ENCODE measurements at places on chromosomes 11 and 22.

- DNase-seq = no peak
Observed at GRCh38 chr22:18955696-18956095, 19.6 kb upstream of the PRODH start.

DNA sequence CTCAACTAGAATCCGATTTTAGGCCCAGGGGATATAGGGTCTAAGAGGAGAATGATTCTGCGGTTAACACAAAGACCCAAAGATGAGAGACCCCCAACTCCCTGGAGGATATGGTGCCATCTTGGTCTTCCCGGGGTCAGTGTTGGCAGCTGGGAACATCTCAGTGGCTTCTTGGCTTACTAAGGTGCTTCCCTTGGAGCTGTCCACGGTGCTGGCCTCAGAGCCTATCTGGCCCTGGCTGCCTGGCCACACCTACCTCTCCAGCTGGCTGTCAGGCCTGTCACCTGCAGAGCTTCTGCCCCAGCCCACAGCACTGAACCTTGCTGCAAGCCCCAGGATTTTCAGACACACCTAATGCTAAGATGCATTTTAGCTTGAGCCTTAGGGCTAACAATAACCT lies 70.7 kb upstream of the THY1 start:
- DNase-seq = no peak

- no peak for DNase-seq
Observed at GRCh38 chr11:134332782-134333181, 994 bp downstream of the GLB1L2 start.

DNA sequence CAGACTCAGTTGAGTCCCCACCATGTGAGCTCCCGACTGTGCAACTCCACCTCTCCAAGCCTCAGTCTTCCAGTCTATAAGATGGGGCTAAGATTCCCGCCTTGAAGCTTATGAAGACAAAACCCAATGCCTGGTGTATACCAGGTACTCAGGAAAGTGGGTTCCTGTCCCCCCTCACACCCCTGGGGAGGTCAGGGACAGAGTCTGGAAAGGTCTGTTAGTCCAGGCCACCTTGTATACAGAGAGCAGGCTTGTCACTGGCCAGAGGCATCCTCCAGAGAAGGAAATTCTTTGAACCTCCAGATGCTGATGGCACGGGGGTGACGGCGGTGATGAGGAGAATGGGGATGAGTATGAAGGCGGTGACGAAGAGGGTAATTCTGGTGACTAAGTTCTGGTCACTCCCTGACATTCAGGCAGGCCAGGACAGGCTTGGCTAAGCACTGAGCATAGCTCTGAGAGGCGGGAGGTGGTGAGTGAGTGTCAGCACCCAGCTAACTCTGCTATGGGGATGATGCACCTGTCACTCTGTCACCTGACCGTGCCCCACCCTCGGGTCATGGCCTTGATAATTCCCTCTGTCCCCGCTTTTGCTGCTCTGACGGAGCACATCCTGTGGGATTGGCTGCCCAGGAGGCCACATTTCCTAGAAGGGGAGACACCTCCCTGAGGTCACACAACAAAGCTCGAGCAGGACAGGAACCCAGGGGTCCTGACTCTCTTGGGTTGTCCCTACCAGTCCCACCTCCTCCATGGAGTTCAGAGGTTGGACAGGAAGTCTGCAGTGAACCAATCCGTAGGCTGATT lies 30.9 kb upstream of the CSNK1E start:
- DNase-seq = no peak

DNA sequence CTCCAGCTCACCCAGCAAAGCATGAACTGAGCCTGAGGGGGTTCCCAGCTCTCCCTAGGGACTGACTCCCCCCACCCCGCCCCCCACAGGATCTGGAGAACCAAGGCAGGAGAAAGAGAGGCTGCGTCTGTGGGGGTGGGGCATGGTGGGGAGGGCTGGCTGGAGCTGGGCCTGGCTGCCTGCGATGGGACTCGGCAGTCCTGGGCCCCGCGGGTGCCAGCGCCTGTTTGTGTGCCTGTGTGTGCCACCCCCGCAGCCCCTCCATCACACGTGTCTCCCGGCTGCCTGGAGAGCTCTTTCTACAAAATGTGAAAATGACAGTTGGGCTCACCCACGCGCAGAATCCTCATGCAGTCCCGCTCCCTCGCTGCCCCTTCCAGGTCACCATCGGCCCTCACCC lies 46.8 kb downstream of the CACNA1I start:
- DNase-seq = no peak

GRCh38 chr11:80163011-80163410 lies 722.2 kb upstream of the TENM4 start:
- DNase-seq = no peak

- DNase-seq = no peak
Observed at GRCh38 chr11:12017865-12018453, 9.5 kb upstream of the DKK3 start.

Data from stimulated activated CD8-positive, alpha-beta memory T cell treated with anti-CD3 and anti-CD28 coated beads, Interleukin-15, amount 100 ng/mL, for 48 hours (primary cell).